ENCODE measurements at places on chromosomes 16 and 17. TPM values are rescaled to one million over a fixed set of nuclear protein-coding genes. Genes with fewer than 3 reads are reported as not detected.

DNA sequence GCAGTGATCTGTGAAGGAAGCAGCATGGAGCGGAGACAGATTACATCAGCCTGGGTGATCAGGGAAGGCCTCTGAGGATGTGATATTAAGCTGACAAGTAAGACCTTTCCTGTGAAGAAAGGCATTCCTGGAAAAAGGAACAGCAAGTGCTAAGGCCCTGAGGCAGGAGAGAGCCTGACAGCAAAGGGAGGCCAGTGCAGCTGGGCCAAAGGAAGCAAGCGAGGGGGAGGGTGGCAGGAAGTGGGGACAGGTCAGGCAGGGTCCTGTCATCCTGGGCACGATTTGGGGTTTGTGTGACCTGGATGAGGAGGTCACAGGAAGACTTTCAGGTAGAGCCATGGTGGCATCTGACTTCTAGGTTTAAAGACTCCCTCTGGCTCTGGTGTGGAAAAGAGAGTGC, 12.3 kb downstream of the CPNE2 start:
- DNase-seq, result no peak

DNA sequence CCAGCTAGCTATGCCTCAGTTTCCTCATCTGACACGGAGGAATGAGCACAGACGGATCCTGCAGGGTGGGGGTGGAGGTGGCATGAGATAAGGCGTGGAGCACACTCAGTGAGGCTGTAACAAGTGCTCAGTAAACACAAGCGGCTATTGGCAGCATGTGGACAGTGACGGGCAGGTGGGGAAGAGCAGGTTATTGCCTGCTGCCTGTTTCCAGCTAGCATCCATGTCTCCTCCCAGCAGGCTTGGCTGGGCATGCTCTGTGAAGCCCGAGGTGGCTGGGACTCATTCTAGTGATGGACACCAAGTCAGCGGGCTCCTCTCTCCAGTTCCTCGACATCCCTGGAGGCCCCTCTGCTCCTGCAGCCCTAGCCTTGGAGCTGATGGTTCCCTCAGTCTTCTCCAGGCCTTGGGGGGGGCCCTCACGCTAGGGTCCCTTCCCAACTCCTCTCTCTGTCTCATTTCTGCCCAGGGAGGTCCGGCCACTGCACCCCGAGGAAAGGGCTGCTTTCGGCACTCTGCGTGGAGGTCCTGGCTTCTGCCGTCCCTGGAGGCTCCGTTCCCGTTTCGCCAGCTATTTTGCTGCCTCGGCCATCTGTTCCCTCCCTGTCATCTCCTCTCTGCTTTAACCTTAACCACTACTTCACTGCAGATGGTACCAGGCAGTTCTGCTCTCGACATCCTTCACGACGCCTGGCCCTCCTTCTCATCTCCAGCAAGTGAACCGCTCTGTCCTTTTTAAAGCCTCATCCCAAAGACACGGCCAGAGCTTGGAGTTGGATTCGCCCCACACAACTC, 6.2 kb downstream of the RTN4RL1 start:
- DNase-seq, result no peak

GRCh38 chr17:40646791-40647623, 611 bp downstream of the SMARCE1 start:
- DNase-seq, result no peak

- DNase-seq, result peak; percentile 69
Measured at GRCh38 chr17:3030096-3030495, 33.3 kb downstream of the OR1D5 start.

DNA sequence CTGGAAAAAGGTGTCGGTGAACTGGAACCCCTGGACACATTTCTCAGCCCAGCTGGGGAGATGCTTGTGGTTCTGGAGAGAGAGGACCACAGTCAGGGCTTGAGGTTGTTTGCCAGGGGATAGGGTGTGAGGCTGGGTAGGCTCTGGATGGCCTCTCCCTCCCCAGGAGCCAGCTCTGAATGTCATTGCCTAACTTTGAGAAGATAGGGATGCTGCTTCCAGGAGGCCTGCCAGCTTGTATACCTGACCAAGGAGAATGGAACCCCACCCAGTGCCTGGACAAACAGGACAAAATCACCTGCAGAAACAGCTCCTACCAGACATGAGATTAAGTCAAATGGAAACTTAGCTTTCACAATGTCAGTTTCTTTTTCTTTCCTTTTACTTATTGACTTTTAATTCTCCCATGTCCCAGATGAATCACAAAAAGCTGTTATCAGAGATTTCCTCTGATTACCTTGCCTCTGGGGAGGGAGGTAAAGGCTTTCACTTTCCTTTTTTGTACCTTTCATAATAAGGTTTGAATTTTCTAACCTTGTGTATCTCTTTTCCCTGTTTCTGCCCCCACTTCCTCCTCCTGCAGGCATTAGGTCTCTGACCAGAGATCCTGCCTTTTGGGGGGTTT, 29.8 kb upstream of the PLLP start:
- peak; percentile 35 for DNase-seq

DNA sequence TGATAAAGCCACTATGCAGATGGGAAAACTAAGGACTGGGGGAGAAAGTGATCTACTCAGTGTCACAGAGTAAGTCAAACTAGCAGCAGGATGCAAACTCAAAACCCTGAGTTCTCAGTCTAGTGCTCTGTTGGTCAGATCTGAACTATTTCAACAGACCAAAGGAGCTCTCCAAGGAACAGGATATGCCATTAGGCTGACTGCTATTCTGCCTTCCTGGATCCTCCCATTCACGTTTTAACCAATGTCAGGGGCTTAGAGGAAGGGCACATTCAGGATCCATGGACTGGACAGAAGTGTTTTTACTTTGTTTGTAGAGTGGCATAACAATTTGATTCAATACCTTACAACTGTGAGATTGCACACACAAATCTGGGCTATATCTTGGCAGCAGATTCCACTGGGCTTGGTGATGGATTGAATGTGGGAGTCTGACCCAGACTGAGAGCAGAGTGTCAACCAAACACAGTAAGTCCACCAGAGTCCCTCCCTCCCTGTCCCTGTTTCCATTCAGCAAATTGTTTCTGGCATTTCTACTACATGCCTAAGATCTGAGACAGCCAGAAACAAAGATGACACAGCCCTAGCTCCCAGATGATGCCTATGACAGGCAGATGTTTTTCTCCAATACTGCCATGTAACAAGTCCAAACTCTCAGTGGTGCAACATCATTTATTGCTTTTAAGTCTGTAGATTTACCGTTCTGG, 337.8 kb upstream of the CDH5 start:
- peak; percentile 85 for DNase-seq

DNA sequence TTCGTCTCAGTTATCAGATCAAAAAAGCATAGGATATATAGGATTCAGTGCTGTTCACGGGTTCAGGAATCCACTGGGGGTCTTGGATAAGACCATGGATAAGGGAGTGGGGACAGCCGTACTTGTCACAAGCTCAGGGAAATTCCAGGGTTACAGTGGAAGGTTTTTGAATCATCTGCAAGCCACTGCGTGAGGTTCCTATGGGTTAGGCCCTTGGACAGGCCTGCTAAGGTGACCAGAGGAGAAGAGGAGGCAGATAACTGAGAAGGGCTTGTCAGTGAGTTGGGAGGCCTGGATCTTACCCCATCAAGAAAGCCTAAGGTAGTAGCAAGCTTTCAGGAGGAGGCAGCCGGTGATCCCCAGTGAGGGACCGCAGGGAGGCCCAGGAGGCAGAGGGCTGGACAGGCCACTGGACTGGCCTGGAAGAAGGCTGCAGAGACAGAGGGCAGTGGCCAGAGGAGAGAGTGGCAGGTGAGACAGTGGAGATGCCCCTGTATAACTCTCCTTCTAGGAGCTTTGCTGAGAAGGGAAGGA, 27.3 kb downstream of the NGFR start:
- DNase-seq, result no peak

GRCh38 chr16:88746506-88746905, 38.5 kb downstream of the PIEZO1 start:
- DNase-seq, result no peak

- no peak for DNase-seq
Measured at GRCh38 chr16:4327386-4328045, 11.6 kb downstream of the GLIS2 start.

DNA sequence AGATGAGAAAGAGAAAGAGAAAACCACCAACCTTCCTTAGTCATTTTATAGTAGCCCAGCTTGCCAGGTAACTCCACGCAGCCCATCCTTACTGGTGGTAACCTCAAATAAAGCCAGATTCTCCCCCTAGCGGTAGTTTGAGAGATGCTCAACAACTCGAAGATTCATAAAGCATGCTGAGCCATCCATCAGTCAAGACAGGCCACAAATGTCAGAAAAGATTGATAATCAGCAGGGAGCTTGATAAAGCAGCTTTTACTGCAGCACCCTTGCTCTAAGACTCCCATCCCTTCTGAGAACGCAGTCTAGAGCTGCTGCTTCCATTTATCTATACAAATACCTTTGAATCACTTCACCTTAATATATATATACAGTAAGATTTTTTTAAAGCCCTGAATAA, 451.5 kb upstream of the HSBP1 start:
- peak; percentile 67 for DNase-seq

- peak; percentile 83 for DNase-seq
Measured at GRCh38 chr17:49315551-49316257, 46.3 kb downstream of the ZNF652 start.

GRCh38 chr17:37301288-37301687, 74.5 kb upstream of the C17orf78 start:
- no peak for DNase-seq

DNA sequence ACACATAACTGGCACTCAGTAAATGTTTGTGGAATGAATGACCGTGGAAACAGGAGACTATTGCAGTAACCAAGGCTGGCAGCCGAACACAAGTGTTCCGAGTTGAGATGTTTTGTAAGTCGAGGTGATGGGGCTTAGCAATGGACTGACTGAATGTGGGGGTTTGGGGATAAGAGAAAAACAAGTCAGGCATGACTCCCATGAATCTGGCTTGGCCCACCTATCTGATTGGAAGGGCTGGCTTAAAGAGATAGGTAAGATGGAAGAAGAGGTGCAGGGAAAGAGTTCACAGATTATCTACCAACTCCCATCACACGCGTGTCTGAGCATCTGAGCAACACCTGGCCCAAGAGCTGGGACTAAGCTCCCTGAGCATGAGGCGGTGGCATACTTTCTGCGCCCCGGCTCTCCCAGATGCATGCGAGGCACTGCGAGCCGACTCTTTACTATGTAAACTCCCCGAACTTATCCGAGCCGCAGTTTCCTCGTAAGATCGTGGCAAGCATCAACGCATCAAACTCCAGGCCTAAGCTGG, 539 bp downstream of the IFT20 start:
- DNase-seq, result no peak

GRCh38 chr16:49493836-49494235, 120.2 kb downstream of the C16orf78 start:
- DNase-seq, result no peak

GRCh38 chr17:1878419-1879121, 48.8 kb downstream of the RPA1 start:
- DNase-seq, result peak; percentile 7

GRCh38 chr16:68823401-68824135, 19.8 kb upstream of the TANGO6 start:
- peak; percentile 70 for DNase-seq

DNA sequence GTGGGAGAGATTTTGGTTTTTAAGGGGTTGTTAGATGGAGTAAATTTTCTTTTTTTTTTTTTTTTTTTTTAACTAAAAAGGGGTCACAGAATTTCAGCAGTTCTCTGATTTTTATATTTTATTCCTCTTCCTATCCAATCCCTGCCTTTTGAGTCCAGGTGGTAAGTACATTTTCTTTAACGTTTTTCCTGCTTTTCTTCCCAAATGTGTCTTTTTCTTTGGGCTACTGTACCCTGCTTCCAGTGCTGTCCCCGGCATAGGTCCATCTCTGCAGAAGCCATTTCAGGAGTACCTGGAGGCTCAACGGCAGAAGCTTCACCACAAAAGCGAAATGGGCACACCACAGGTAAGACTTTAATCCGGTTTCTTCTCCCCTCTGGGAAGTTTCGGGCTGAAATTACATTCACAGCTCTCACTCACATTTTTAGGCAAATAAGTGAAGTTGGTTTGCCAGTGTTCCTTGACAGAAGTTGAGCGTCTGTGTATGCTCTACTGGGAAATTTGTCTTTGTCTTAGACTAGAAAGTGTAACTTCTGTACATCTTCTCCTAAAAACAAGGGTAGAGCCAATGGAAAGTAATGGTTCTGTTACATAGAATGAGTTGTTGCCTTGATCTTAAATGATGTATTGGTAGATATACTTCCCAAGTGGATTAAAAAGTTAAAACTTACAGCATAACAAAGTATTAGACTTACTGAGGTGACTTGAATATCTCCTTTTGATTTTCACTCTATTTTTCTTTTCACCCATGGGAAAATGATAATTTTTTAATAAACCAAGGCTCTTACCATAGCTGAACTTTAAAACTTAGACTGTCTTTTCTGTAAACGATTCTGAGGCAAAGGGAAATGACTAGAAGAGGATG, 54.5 kb downstream of the TUBD1 start:
- DNase-seq, result no peak

GRCh38 chr16:9094011-9094846, 2.8 kb downstream of the HAPSTR1 start:
- no peak for DNase-seq

- DNase-seq, result peak; percentile 54
Measured at GRCh38 chr17:44007346-44008204, 3.2 kb downstream of the NAGS start.

- DNase-seq, result peak; percentile 33
Measured at GRCh38 chr17:45276031-45276430, 14.1 kb upstream of the SPATA32 start.

GRCh38 chr17:2952174-2952845, 111.1 kb downstream of the OR1D5 start:
- DNase-seq, result no peak

DNA sequence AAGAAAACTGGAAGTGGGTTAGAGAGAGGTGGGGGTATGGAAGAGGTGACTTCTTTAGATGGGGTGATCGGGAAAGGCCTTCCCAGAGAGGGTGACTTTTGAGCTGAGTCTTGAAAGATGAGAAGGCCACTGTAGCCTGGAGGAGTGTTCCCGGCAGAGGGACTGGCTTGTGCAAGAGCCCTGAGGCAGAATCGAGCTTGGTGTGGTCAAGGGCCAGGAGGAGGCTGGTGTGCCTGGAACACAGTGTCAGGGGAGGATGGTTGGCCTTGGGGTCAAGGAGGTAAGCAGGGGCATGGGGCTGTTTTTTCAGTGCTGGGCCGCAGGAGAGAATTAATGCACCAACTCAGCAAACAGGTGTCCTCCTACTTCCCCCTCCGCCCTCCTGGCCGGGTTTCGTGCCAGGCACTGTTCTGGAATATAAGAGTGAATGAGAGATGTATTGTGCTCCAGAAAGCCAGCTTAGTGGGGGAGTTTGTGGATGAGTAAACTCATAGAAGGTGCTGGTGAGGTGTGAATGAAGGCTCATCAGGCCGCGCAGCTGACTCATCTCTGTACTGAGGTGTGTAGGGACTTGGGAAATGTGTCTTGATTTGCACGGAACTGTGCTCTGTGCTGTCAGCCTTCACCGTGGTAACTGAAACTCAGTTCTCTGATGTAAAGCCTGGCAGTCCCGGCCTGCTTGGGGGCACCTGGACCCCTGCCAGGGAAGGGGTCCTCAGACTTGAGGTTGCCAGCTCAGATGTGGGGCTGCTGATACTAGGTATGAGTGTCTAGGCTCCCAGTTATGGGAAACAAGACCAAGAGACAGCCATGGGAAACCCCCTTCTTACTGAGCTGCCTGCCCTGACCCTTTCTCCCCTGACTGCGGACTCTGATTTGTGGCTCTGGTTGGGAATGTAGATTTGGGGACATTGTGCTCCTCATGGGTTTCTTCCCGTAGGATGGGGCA, 15.3 kb downstream of the KSR1 start:
- DNase-seq, result peak; percentile 48

The CCL11 gene
- not detected for total RNA-seq

The NPIPA1 gene
- total RNA-seq, result 15.6 TPM

The NPIPA2 gene
- 0.29 TPM for total RNA-seq

The WWOX gene
- total RNA-seq, result 20.3 TPM

The FOXN1 gene
- not detected for total RNA-seq

The COX4I1 gene
- 594 TPM for total RNA-seq

The CTRB1 gene
- not detected for total RNA-seq

The RAB40C gene
- 7.1 TPM for total RNA-seq

The CDK5RAP3 gene
- 44.0 TPM for total RNA-seq

The ABI3 gene
- total RNA-seq, result 0.24 TPM
